ENCODE measurements at places on chromosomes 16 and 17.

DNA sequence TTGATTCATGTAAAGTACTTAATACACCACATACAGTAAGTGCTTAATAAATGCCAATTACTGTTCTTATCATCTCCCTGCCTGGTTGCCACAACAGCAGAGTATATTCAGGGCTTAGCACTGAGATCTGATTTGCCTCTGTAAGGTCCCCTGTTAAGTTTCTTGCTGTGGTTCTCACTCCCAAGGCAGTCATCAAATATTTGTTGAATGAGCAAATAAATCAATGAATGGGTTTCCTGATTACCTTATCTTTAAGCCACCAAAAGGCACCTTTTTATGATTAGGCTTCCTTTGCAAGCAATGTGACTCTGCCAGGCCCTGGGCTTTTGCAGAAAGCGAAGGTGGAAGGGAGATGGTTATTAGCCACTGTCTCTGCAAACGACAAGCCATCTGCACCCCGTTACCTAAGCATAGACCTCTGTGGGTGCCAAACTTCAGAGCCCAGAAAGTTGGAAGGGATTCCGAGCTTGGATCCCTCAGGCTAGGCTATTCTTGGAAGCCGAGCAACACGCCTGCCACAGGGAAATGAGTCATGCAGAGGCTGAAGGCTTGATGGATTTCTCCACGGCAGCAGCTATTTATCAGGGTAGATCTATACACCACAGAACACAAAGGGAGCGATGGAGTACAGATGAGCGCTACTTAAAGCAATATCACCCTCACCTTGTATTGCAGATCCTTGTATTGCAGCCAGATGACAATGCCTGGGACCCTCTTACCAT, 102.0 kb downstream of the GRIN2A start:
- peak; percentile 79 for DNase-seq

GRCh38 chr17:49090878-49091594, 41.5 kb upstream of the B4GALNT2 start:
- no peak for DNase-seq

- no peak for DNase-seq
Measured at GRCh38 chr16:70468776-70469525, 14.6 kb downstream of the FCSK start.

DNA sequence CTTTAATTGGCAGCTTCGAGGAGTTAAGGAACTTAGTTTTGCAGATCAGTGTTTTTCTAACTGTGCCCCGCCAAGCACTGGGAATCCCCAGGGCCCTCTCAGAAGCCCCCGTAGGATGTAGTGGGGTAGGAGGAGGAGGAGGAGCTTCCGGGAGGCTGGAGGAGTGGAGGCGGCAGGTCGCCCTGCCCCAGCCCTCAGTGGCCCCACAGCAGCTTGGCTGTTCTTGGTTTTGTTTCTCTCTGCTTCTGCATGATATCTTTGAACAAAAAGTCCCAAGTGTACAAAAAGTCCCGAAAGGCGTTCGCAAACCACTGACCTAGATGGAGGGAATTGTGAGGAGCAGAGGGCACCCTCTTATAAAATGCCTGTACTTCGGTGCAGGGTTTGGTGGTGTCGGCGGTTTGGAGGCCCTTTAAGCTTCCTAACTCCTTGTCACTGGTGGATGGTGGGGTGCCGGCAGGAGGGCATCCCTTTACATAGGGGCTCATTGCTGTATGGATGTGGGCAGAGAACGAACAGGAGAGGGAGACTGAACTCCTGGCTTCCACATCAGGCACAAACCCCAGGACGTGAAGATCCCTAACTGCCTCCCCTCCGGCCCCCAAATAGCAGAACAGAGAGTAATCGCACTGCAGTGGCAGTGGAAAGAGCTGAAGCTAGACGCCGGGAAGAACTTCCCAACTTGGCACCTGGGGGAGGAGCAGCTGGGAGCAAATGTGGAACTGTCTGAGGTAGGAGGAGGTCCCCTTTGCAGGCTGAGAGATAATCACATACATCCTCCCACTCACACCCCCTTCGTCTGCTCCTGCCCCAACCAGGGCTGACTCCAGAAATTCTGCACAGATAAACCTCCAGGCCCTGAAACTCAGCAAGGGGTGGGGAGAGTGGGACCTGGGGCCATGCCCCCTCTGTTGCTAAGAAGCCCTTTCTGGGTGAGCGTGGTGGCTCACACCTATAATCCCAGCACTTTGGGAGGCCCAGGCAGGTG, 20.1 kb downstream of the EPOP start:
- no peak for DNase-seq

DNA sequence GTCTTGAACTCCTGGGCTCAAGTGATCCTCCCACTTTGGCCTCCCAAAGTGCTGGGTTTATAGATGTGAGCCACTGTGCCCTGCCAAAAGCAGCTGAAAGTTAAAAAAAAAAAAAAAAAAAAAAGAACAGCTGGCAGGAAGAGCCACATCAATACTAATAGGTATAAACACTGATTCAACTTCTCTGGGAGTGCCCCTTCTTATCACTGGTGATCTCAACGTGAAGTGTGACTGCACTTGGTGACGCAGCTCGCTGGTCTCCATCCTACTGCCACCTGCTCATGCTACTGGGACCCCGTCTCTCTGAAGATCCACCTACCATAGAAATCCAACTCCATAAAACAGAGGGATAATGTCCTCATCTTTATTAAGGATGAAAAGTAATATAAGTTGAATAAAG, 40.8 kb downstream of the RNF157 start:
- DNase-seq = no peak

- DNase-seq = peak; percentile 83
Measured at GRCh38 chr17:82351713-82352488, 7.1 kb upstream of the TEX19 start.

DNA sequence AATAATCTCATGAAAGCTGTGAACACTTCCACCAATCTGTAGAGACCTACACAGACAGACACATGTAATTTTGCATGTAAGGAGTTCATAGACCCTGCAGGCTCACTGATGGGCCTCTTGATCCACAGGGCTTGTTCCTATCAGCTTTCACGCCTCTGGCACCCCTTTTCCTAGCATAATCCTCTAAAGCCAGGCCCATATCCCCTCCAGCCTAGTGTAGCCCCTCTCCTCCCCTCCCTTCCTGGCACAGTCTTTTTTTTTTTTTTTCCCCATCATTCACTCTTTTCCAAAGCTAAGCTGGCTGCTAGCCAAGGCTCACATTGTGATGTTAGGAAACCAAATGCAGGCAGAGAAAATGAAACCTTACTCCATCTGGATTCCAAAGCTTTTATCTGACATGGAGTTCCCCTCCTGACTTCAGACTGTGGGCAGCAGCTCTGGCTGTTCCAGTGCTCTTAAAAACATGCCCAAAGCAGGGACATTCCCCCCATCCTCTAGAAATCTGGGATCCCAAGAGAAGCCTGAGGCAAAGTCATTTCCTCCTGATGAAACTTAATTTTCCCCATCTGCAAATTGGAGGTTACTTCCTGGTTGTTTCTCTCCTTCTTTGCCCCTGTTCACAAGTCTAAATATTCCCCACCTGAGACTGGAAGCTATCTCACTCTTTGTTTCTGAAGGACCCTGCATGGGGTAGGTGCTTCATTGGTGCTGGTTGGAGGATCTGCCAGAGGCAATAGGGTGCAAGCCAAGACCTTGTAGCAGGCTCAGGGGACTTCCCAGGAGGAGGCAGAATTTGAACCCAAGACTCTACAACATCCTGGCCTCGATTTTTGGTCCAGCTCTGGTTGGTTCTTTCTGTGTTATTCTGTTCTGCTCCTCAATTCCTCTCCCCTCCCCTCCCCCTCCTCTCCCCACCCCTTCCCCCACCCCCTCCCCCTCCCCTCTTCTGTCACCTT, 9.9 kb upstream of the CCL5 start:
- DNase-seq = no peak

DNA sequence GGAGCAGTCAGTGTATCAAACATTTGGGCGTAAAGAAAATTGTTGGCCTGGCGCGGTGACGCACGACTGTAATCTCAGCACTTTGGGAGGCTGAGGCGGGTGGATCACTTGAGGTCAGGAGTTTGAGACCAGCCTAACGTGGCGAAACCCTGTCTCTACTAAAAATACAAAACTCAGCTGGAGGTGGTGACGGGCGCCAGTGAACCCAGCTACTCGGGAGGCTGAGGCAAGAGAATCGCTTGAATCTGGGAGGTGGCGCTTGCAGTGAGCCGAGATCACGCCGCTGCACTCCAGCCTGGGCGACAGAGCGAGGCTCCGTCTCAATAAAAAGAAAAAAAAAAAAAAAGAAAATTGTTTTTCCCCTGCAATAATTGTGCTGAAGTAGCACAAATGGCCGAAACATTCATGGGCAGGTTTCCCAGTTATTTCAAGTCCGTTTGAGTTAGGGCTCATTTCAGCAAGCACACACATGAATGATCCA, 1.4 kb downstream of the GCSH start:
- no peak for DNase-seq

- no peak for DNase-seq
Measured at GRCh38 chr16:74113545-74113944, 183.1 kb upstream of the PSMD7 start.

- no peak for DNase-seq
Measured at GRCh38 chr16:46830417-46830901, 521 bp downstream of the C16orf87 start.

DNA sequence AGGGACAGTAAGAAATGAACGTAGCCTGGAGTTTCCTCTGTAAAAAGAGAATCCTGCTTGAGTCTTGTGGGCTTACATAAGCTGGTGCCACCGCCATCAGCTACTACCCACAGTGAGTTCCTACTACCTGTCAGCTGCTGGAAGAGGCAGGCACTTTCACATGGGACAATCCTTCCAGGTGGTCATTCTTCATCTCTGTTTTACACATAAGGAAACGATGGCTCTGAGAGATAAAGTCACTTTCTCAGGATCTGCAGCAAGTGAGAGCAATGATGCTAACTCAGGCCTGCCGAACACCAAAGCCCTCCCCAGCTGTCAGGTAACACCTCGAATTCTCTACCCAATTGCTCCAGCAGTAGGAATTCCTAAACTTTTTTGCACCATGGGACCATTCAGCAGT, 26.6 kb downstream of the PIK3R5 start:
- no peak for DNase-seq

GRCh38 chr17:13933441-13934276, 135.6 kb upstream of the COX10 start:
- no peak for DNase-seq

DNA sequence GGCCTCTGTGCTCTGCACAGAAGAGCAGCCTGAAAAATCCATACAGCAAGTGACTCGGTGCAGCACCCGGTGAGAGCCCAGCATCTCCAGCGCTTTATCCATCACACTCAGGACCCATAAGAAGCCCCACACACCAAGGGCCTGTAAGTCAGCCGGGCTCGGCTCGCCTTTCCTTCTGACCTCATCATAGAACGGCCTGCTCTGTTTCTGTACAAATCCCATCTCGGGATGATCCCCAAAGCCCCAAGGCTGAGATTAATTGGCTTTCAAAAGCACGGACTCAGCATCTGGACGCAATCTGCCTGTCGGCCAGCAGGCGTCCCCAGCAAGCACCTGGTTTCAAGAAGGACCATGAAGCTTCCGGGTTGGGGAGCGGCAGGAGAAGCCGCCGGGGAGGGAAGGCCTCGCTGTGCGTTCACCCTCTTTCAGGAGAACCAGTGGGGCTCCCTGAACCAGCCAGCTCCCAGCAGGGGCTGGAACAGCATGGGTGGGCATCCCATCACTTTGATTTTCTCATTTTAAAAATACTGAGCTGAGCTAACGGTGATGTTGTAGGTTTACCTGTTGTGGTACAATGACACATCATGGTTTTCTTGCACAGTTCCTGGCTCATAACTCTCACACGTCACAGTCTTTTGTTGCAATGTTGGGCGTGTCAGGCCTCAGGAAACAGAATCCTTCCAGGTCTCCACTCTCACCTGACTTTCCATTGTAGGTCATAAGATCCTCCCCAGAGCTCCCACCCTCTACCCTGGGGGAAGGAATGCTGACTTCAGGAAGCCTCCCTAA, 6.7 kb downstream of the CCDC57 start:
- peak; percentile 73 for DNase-seq

GRCh38 chr16:83838151-83838550, 30.4 kb downstream of the HSBP1 start:
- DNase-seq = no peak

- no peak for DNase-seq
Measured at GRCh38 chr16:88368036-88368435, 14.7 kb upstream of the ZNF469 start.

- DNase-seq = no peak
Measured at GRCh38 chr17:41539979-41540701, 12.0 kb upstream of the KRT19 start.

GRCh38 chr17:47304186-47304585, 19.6 kb upstream of the EFCAB13 start:
- DNase-seq = no peak

DNA sequence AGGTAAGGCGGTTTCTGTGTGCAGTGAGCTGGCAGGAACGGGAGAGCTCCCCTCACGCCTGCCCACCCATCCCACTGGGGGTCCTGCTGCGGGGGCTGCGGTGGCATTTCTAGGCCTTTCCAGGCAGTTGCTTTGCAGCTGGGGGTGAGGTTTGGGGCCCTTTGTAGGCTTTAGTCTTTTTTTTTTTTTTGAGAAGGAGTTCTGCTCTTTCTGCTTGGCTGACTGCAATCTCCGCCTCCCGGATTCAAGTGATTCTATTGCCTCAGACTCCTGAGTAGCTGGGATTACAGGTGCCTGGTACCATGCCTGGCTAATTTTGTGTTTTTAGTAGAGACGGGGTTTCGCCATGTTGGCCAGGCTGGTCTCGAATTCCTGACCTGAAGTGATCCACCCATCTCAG, 11.1 kb downstream of the TSC2 start:
- DNase-seq = no peak

- DNase-seq = no peak
Measured at GRCh38 chr17:55093353-55093752, 124.8 kb downstream of the STXBP4 start.

DNA sequence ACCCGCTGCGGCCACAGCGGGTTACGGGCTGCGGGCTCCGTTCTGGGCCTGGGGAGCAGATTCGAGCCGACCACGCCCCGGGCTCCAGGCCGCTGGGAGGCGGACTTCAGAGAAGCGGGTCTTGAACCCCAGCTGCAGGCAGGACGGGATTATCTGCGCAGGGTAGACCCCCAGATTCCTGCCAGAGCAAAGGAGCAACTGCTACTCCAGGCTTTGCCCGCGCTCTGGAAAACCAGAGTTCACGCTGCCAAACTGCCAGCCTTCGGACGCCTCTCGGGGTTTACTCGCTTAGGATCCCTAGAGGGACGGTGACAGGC, 301 bp upstream of the ULK2 start:
- DNase-seq = no peak

- DNase-seq = no peak
Measured at GRCh38 chr17:64061178-64061898, 40.9 kb upstream of the ICAM2 start.

DNA sequence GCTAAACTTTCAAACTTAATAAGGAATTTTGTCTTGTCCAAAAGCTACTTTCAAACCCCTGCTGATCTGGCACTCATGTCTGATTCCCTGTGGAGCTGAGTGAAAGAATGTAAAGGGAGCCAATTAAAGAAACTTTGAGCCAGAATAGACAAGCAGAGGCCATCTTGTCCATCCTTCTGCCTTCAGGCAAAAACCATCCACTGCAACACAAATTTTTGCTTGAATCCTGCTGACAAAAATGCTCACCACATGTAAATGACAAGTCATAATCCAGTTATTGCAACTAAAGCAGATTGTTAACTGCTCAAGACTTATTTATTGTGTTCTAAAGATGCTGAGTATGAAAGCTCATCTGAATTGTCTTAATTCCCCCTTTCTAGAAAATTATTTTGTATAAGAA, 124.0 kb upstream of the HLF start:
- DNase-seq = no peak
